ENCODE measurements at places on chromosomes 6 and 20.

GRCh38 chr6:137390334-137390733 is 103.9 kb downstream of the OLIG3 start:
- DNase-seq = no peak

DNA sequence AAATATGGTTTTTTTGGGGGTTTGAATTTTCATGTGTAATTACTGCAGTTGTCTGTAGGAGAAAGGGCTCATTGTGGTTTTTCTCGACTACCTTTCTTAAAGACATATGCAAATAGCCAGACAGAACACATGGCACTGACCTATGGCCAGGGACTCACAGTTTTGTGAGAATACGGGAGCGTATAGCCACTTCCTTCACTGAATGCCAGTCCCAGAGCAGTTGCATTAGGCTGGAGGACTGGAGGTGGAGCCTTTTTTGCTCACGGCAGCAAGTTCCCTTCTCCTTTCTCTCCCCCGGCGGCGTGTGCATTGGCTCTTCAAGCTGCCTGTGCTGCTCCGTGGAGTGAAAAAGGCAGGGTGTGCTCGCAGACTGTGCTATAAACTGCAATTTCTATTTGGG is 114.9 kb downstream of the AKAP7 start:
- no peak for DNase-seq

GRCh38 chr20:4853757-4854560 is 132.2 kb downstream of the PRND start:
- DNase-seq = no peak

DNA sequence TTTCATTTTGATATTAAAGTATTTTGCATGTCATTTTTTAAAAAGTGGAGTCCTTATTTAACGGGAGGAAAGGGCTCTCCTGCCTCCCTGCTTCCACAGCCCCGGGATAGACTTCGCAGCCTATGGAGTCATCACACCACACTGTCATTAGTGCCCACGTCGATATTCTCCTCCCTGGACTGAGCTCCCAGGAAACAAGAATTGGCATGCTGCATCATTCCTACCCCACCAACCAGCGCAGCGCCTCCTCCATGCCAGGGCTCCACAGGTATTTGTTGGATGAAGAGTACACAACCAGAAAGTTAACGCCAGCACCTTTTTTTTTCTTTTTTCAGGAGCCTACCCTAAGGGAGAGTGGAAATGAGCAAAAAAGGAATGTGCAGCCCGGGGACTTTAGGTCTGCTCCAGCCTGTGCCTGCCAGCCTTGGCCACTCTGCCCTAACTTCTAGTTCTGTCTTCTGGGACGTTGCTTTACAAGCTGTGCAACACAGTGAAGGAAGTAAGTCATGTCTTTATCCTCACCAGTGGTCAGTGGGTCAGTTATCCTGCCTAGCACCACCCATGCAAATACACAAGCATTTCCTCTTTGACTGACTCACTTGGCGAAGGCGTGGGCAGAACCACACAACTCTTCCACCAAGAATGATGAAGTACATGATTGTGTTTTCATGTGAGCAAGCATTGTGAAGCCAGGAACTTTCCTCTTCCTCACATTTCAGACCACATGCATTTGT is 180.7 kb upstream of the UST start:
- peak; percentile 81 for DNase-seq

DNA sequence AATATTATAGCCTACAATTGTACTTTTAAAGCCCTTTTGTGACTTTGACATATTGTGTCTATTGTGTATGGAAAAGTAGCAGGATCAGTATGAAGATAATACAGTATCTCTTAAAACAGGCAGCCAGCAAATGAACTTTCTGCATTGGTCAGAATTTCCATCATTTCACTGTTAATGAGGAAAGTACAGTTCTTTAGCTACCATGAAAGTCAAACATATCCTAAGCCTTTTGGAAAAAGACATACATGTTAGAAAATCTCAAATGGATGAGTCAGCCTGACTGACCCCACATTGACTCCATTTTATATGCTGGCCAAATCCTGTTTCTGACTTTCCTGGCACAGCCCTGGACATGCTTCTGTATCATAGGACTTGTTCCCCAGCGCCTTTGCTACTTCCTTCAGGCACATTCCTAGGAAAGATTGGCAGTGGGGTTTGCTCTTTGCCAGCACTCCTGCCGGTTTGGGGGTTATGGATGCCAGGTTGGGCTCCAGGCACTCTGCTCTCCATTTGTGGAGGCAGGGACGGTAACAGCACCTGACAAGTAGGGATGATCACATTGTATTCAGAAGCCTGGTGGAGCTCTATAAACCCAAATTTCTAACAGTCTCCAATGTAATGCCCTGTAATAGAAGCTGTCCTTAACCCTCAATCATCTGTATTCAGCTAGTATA is 43.7 kb downstream of the TOP1 start:
- DNase-seq = peak; percentile 63

- no peak for DNase-seq
Observed at GRCh38 chr6:166530211-166531095, 56.0 kb downstream of the RAMACL start.

DNA sequence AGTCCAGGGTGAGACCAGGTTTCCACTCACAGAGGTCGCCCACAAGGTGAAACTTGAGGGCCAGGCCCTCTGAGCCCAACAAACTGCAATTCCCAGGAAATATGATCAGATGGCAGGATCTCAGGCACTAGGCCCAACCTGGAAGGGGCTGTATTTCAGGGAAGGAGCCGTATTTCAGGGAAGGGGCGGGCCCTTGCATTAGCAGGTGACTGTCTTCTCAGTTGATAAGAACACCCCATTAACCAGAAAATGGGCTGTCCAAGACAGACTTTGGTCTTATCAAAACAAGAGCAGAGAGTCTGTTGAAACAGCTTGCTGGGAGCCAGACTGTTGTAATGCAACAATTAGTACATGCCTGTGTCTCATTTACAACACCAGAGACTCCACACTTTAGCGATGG is 10.9 kb upstream of the BNIP5 start:
- no peak for DNase-seq

DNA sequence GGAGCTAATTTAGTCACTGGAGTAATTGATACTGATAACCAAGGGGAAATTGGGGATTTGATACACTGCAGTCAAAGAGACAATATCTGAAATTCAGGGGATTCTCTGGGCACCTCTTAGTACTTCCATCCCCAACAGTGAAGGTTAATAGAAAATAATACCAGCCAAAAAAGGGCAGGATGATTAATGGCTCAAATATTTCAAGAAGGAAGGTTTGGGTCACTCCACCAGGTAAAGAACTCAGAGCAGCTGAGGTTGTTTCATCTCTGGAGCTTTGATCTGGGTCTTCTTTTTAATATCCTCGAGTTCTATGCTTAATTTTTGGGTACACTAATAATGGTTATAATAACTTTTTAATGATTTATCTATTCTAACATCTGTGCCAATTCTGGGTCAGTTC is 70.8 kb downstream of the CDKAL1 start:
- no peak for DNase-seq

DNA sequence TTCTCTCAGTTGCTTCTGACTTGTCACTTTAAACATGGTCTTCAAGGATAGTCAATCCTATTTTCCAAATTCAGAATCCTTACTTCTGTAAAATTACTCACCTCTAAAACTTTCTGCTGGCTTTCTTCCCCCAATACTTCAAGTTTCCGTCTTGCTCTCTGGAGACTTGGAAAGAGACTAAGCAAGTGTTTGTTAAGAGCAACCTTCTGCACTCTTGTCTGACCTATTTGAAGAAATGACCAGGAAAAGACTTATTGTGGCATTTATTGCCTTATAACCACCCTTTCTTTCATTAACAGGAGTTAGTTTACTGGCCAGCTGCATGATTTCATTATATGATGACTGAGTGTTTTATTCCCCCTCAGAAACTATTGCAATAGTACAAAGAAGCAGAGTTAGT is 181.0 kb downstream of the TBC1D7 start:
- no peak for DNase-seq

- no peak for DNase-seq
Observed at GRCh38 chr20:64261138-64261537, 5.6 kb downstream of the PCMTD2 start.

GRCh38 chr6:115885636-115886366 is 174.9 kb downstream of the FRK start:
- no peak for DNase-seq

- no peak for DNase-seq
Observed at GRCh38 chr6:14337152-14337551, 219.6 kb downstream of the CD83 start.

DNA sequence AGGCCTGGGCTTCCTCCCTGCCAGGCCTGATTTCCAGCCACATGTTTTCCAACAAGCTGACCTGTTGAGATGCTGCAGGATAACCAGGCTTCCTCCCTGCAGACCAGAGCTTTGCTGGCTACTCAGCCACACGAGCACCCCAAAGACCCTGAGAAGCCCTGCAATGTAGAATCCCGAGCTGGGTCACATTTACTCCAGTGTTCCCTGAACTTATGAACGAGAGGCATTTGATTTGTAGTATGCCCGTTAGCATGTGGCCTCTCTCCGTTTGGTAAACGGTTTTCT is 4.0 kb downstream of the SIRPA start:
- no peak for DNase-seq

- DNase-seq = no peak
Observed at GRCh38 chr6:4620284-4621151, 155.7 kb upstream of the CDYL start.

DNA sequence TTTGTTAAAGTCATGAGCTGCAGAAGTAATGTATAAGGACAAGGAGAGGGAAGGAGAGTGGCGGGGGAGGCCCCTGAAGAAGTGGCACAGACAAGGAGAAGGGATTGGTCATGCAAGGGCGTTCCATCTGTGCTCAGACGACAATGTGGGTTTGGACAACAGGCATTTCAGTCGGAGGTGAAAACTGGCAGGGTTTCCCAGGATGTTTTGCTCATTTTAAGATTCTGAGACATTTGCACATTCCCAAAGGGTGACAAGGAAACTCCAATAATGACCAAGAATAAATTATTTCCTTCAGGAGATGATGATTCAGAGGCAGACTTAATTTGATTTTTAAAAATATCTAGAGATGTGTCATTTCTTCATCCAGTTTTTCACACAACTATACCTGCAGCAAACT is 181.8 kb downstream of the HIVEP2 start:
- DNase-seq = no peak

- no peak for DNase-seq
Observed at GRCh38 chr20:10303852-10304251, 85.2 kb downstream of the SNAP25 start.

DNA sequence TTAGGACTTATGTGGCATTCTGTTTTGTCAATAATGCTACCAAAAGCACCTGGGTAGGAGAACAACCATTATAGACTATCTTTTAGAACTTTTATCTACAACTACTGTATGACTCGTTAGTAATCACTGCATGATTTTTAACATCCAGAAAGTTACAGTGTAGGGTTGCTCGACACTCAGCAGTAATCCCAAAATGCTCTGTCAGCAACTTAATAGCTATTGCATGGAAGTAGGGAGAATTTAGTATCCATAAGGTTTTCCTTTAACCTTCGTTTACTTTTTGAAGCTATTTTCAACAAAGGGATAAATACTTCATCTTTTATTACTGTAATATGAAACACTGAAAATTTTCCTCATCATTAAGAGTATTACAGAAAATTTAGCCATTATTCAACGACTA is 309.5 kb downstream of the RNGTT start:
- no peak for DNase-seq

DNA sequence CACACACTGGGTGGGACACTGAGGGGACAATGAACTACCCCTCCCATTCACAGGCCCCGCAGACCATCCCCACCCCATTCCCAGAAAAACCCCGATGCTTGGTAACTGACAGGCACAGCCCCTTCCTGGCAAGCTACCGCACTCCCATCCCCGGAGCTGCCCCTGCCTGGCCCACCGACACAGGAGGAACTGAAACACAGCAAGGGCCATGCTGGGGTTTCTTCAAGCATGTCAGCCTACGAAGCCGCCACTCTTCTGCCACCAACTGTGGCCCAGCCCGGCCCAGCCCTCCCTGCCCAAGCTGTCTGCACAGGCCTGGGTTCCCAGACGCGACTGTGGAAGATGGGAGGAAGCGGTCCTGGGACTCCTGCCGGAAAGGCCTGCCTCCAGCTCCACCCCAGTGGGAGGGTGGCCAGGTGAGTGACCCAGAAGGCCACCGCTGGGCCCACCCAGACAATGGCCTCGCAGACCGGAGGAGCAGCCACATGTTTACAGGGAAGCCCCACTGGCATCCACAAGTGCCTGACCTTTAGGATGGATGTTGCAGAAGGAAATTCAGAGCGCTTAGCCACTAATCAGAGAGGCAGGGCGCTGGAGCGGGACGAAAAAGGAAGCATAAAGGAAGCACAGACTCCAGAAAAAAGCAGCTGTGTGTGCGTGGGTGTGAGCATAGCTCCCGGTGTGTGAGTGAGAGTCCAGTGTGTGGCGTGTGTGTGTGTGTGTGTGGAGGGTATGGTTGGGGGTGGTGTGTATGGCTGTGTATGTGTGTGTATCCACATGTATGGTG is 91.6 kb downstream of the PRND start:
- no peak for DNase-seq

DNA sequence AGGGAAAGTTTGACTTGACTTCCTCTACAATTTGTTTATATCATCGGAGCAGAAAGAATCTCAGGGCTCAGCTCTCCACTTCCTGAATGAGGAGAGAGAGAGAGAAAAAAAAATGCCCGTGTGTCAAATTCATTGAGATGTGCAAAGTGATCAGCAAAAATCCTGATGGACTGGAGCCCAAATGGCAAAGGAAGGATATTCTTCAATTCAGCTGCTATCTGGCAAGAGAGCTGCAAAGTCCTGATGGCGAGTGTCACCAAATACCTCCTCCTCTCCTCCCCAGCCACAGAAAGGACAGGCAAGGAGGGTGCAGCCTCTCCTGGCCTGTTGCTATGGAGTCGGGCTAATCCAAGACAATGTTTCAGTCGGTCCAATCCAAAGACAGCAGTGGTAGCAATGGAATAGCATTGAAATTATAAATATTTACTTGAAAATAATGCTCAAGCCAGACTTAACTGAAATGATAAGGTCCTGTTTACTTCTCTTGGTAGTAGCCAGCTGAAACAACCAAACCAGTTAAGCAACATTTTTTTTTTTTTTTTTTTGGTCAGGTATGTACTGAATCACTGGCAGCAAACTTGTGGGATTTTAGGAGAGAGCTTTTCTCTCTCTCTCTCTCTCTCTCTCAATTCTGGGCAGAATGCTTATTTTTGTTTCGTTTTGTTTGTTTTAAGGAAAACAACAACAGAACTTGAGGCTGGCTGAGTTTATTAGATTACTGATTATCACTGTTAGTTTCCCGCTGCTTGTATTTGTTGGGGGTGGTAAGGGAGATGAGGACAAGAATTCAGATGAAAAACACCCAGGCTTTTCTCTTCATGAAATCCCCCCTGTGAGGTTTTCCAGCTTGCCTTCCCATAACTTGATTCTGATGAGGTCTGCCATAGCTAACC is 204.2 kb downstream of the BCAS1 start:
- DNase-seq = no peak

DNA sequence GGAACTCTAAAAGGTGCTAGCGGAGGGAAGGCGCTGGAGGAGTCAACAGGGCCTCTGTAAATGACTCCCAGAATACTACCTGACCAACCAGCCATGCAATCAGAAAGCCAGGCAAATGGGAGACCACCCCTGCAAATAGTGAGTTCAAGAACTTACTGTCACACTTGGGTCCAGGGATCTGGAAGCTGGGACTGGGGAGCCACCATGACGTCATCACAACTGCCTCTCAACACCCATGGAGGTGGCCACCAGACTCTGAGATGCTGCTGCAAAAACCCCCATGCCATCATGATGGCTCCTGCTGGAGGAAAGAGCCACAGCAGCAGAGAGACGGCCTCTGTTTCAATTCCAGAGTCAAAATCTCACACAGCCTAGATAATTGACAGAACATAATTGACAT is 8.5 kb upstream of the PDYN start:
- DNase-seq = no peak

- DNase-seq = no peak
Observed at GRCh38 chr6:149046822-149047246, 270.7 kb upstream of the TAB2 start.

GRCh38 chr6:39927159-39927558 is 7.1 kb downstream of the MOCS1 start:
- DNase-seq = no peak
